Right kidney (tissue), 9 donors: ENCODE measurements at places on chromosomes 4 and X.

DNA sequence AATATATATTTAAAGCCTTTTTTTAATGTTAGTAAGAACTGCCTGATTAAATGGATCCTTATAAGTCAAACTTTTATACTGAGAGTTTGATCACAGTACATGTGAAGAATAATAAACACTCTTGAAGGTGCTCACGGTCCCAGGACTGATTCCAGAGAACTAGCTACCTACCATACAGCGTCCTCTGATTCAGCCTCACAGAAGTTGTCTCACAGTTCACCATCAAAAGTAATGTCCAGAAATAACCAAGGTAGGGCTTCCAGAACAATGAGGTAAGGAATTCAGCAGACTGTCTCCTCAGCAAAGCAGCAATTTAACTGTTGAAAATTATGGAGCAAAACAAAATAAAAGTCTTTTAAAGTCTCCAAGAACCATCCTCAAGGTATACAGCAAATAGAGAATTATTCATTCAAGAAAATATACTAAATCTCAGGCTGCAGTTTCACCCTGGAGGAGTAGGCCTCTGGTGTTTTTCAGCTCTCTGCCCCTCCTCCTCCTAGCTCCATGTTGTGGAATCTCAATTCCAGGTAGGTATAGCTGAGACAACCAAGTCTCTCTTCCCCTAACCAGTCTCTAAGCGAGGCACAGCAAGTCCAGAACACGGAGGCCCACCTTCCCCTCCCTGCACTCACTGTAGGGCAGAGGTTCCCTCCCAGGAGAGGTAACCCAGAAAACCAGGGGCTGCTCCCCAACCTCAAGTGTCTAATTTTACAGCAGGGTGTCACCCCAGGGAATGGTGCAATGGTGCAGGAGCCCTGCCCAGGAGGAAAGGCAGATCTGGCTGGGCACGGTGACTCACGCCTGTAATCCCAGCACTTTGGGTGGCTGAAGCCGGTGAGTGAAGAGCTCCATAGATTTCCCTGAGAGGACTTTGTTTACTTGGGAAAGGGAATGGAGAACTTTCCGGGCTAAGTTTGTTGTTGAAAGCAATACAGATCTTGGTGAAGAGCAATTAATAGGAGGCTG lies 28.6 kb downstream of the FAM241A start:
- DNase-seq, result no peak

DNA sequence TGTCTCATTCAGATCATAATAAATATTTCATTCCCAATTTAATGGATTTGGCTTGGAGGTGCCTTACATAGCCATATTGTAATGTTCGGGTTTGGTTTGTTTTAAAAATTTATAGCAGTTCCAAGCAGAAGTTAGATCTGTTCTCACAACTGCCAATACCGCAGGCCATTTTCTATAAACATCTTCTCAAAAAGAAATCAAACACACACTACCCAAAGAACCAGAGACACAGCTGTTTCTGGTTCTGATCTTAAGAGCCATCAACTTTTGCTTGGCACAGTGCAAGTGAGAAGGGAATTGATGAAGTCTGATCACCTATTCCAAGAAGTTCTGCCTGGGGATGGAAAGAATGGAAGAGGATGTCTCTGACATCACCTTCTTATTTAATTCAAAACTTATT lies 22.9 kb downstream of the MID1IP1 start:
- DNase-seq, result no peak

- DNase-seq, result no peak
Measured at GRCh38 chr4:8723222-8723980, 130.8 kb downstream of the CPZ start.

DNA sequence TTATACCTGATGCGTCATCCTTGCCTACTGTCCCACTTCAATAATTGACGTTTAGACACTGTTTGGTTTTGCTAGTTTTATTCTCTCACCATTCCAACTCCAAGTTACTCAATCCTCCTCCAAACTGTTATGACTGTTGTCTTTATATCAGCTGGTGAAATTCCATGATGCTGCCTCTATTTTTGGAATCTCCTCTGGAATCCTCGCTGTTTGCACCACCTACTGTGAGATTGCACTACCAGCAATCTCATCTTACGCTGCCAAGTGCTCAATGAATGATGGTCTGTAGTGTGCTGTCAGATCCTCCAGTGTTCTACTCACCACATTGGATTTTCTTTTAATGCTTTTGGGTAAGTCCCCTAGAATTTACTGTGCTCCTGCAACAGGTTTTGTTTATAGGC lies 13.2 kb upstream of the PCDH18 start:
- DNase-seq, result no peak

DNA sequence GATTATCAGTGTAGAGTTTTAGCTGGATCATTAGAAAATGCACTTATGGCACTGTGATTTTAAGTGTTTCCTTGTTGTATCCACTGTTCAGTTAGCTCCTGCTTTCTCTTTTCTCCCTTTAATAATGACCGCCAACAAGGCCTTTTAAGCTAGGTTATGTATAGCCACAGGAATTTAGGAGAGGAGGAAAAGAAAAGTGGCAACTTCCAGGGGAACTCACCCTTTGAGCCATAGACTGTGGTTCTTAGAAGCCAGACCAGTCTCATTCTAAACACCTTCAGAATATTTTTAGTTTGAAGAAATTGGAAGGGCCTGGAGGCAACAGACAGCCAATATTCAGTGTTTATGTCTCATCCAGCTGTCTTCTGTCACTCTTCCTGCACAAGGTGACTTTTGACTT lies 6.1 kb downstream of the FGF2 start:
- no peak for DNase-seq

DNA sequence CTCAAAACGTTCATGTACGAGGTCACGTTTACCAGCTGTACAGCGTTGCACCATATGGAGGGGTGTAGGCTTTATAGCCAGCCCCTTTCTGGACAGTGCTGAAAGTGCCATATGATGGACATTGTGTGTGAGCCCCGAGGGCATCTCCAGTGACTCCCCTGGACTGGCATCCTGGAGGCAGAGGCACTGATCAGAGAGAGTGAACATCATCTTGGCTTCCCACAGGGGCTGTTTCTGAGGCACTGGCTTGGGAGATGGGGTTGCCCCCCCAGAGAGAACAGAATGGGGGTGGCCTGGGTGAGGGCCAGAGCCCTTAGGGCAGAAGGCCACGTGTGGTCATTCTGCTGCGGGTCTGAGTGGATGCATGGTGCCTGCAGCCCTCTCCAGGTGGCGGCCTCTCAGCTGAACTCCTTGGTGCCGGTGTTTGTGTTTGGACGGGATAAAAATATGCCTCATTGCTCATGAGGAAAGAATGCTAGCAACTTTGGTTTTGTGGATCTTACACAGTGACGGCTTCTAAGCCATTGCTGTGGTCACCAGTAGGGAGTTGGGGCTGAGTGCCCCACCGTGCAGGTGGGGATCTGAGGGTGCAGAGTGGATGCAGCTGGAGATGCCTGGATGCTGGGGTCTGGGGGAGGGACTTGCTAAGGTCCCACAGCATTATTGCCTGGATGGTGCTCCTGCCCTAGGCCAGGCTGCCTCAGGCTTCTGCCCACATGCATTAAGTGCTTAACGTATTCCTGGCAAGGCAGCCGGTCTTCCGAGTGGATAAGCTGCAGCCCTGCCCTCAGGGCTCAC lies 3.4 kb downstream of the WFS1 start:
- peak; percentile 32 for DNase-seq

- DNase-seq, result no peak
Measured at GRCh38 chr4:81421346-81422218, 50.1 kb downstream of the RASGEF1B start.

DNA sequence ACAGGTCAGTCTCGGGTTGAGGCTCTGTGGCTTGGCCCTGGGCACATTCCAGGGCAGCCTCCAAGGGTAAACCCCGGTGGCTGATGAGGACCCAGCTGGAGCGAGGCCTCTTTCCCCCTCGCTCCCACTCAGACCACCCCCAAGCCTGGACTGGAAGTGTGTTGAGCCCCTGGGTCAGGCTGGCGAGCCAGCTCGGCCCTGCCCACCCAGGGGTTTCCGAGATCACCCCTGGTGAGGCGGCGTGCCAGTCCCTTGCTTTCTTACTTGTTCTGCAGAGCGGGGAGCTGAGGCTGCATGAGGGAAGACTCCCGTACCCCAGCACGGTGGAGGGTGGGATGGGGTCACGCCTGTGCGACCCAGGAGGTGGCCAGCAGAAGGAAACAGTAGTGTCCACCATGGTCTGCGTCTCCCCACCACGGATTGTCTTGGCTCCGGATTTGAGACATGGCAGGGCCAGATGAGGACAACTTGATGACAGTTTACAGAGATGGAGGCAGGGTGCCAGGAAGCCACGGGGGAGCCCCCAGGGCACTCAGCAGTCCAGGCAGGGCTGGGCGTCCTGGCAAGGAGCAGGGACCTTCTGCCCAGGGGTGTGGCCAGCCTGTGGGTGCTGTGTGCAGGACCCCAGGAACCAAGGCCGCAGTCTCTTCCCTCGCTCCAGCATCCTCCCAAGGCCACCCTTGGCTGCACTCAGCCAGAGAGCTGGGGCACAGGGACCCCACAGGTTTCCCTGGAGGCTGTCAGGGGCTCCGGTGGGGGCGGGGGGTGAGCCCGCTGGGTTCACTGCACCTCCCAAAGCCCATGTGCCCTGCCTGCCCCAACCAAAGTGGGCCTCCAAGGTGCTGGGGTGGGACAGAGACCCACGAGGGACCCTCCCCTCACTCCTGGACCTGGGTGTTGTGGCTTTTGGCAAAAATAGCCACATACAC lies 6.6 kb upstream of the FGFRL1 start:
- no peak for DNase-seq

GRCh38 chr4:23083391-23083790 lies 390.7 kb downstream of the GBA3 start:
- DNase-seq, result no peak

GRCh38 chrX:68659385-68659784 lies 11.9 kb downstream of the STARD8 start:
- no peak for DNase-seq

GRCh38 chr4:41360214-41360920 lies 103.6 kb downstream of the UCHL1 start:
- peak; percentile 93 for DNase-seq

DNA sequence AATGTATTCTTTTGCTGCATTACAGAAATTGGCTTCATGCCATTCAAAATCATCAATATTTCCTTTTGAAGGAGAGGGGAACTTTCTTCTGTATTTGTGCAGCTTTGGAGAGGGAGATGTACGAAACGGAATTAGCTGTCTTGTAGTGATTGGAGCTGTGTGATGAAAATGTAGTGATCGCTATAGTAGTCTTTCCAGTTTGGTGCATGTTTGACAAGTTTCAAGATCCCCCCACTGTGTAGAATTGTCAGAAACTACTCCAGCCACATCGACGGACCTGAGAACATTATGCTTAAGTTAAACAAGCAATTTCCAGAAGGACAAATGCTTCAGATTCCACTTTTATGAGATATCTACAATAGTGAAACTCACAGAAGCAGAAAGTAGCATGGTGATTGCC lies 21.6 kb upstream of the MAGEA1 start:
- DNase-seq, result no peak

GRCh38 chr4:159148441-159148840 lies 45.6 kb downstream of the RAPGEF2 start:
- no peak for DNase-seq

DNA sequence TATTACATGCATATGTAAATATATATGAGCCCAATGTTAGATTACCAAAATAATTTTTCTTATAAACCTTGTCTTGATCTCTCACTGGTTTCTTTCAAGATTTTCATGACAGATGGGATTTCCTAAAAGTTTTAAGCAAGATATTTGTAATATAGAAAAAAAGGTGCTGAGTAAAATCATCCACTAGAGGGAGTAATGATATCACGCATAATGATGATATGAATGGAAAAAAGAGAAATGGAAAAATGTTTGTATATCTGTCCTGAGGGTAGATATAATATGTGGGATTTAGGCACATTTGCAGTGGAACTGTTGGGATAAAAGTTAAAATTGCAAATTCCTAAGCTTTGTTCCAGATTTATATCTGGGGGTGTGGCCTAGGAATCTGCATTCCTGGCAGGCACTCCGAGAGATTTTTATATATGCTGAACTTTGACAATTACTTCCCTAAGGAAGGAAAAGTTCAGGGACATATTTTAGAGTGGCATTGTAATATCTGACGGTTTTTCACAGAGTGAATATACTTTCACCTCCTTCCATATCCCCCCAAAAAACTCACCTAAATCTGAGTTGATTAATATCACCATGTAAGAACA lies 60.5 kb downstream of the TMA16 start:
- DNase-seq, result no peak

DNA sequence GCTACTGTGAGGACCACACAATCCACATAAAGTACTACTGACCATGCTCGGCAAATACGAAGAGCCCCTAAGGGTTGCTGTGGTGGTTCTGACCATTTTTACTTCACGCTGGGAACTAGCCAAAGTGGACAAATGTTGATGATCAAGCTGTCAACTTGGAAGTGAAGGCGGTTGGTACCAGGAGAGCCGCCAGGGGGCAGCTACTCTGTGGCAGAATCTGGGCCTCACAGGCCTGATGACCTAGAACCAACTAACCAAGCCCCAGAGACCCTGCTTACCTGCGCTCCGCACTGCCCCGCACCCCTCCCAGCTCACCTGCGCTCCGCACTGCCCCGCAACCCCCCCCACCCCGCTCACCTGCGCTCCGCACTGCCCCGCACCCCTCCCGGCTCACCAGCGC lies 5.6 kb downstream of the GAK start:
- no peak for DNase-seq

- no peak for DNase-seq
Measured at GRCh38 chrX:21487832-21488231, 113.6 kb downstream of the CNKSR2 start.

DNA sequence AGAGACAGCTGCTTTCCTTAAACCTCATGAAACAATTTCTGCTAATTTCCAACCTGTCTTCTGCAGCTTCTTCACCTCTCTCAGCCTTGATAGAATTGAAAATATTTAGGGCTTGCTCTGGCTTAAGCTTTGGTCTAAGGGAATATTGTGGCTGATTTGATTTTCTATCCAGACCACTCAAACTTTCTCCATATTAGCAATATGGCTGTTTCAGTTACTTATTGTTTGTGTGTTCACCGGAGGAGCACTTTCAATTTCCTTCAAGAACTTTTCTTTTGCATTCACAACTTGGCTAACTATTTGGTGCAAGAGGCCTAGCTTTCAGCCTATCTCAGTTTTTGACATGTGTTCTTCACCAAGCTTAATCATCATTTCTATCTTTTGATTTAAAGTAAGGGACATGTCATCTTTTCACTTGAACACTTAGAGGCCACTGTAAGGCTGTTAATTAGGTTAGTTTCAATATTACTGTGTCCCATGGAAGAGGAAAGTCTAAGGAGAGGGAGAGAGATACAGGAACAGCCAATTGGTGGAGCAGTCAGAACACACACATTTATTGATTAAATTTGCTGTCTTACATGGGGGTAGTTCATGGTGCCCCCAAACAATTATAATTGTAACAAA lies 213.2 kb downstream of the RASL11B start:
- no peak for DNase-seq
